ENCODE measurements at places on chromosomes 6 and 20.
A peak's percentile ranks its signal among the peaks of the same experiment; 100 is the strongest.

DNA sequence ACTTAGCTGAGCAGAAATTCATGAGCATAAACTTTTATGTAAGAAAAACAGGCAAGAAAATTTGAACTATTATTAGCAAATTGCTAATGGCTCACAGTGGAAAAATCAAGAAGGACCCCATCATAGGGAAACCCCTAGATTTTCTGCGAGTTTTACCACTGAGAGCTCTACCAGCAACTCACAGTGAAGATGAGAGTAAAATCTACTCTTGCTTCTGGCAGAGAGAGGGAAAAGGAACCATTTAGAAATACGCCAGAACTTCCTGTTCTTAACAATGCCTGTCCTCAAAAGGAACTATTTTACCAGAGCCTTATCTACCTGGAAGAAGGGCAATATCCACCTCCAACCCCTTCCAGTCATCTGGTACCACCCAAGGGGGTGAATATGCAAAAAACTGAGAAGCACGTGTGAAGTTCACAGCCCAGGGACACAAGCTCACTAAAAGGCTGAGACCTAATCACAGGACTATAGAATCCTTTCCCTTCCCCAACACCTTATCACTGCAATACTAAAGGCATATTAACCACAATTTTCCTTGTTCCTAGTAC is 34.4 kb upstream of the ASF1A start:
- DNase-seq = no peak

DNA sequence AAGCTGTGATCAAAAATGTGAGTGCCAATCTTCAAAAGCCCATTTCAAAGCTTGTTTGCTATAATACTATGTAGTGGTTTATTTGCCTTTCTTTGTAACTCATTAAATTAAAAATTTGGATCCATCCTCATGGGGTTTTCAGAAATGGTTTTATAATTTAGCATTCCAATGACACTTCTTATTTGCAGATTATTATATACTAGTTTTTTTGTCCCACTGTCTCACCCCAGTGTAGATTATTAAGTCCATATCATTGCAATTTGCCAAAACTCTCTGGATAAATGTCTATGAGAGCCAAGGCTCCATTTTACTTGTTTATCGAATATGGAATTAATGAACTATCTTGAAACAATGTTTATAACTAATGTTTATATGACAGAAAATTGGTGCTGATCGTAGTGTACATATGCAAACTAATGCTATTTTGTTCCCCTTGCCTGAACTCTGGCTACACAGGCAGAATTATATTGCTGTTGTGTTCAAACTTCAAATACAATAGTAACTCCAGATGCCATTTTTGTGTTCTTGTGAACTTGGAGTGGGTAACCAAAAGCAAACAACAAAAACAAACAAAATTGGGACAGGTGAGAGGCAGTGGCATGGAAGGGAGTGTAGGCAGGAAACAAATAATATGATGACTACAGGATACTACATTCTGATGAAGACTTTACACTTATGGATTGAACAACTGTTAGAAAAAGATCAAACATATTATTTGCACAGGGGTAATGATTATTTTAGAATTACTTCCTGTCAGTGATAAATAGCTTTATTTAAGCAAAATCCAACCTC is 307.1 kb upstream of the FLRT3 start:
- DNase-seq = no peak

GRCh38 chr20:17775600-17775999 is 75.8 kb downstream of the BANF2 start:
- DNase-seq = no peak

DNA sequence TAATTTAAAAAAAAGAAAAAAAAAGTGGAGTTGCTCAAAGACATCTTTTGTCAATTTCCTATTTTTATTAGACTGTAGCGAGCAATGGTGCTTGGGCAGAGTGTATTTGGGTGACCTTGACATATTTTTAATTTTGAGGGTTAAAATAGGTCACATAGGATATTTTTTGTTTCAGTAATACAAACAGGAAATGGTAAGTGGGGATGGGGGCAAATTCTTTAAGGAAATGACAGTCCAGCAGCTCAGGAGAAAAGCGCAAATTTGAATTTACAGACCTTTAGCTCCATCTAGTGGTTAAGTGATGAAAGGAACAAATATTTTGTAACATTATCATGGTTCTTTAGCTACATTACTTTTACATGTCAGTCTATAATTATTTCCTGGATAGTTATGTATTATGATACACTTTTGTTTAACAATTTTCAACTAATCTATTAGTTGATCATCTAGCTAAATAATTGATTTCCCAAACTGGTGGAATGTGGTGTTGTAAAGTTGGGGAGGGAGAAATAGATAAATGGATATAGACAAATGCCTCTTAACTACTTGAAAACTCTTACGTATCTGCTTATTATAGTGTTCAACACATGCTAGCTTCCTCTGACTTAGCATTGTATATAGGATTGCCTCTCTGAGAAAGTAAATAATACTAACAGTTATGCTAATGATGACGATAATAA is 10.0 kb downstream of the CITED2 start:
- DNase-seq = no peak

GRCh38 chr6:95203153-95203754 is 374.1 kb upstream of the MANEA start:
- peak; percentile 3 for DNase-seq

- DNase-seq = no peak
These were observed 107.8 kb downstream of the CDC5L start for GRCh38 chr6:44495036-44495901.

- no peak for DNase-seq
These were observed 61.4 kb upstream of the ZNF217 start for GRCh38 chr20:53654932-53655624.

DNA sequence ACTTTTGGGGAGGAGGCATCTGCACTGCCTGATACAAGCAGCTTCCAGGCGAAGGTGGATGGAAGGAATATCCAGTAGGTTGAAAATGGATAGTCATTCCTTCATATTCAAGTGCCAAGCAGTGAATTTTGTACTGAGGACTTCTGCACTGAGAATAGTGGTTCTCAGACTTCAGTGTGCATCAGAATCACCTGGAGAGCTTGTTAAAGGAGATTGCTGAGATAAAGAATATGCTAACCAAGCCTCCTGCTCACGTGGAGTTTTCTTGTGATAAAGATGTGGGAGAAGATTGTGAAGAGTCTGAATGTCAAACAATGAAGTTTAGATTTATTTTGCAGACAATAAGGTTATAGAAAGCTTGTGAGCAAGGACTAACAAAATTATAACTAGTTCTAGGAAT is 97.8 kb downstream of the HFE start:
- no peak for DNase-seq

GRCh38 chr6:1503811-1504210 is 105.9 kb upstream of the FOXC1 start:
- DNase-seq = no peak

- DNase-seq = no peak
These were observed 303 bp downstream of the ILRUN start for GRCh38 chr6:34696189-34696738.

DNA sequence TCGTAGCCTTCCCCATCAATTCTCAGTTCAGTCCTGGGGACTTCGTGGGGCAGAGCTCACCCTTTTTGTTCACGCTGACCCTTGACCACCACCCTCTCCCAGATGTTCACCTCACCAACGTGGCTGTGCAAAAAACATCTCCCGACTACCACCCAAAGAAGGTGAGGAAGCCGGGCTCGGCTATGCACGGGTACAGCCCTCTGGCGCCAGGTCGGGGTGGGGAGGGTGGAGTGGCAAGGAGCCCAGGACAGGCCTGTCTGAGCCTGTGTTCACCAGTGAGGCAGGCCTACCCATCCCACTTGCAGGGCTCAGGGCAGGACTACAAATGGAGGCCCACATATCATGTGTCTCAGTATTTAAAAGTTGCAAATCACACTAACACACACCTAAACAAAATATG is 18.1 kb downstream of the PDRG1 start:
- no peak for DNase-seq

- DNase-seq = peak; percentile 35
These were observed 24.1 kb upstream of the ROS1 start for GRCh38 chr6:117449549-117450439.

DNA sequence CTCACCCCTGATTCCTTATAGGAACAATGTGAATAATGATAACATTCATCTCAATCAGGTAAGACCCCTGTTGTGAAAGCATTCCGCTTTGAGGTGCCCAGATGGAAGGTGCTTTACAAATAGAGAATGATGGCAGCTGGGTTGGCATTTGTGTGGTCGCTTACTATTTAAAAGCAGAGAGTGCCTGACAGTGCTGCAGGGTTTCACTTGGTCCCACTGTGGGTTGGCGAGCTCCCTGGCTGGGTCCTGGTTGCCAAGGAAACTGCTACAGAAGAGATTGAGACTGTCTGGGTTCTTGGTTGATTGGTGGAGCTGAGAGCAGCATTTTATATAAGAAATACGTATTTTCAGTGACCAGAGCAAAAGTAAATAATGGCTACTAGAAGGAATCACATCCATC is 207.2 kb upstream of the KCNQ5 start:
- no peak for DNase-seq

DNA sequence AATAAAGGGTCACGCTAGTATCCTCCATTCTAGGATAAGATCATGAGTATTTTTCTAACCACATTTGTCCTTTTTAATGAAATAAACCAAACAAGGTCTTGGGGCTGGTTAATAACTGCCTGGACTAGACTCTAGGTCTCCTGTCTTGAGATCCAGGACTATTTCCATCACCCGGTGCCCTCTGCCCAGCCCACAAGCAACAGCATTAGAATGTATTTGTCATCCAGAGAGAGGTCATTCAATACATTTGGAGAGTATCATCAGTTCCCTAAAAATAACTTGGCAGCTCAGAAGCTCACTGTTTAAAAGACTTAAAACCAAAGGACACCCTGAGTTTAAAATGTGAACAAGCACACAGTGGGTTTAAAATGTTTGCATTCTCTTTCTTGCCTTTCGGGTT is 4.4 kb upstream of the RBM24 start:
- no peak for DNase-seq

GRCh38 chr6:146335336-146335735 is 208.3 kb upstream of the RAB32 start:
- DNase-seq = no peak

GRCh38 chr6:99603421-99604165 is 3.0 kb upstream of the PRDM13 start:
- DNase-seq = peak; percentile 48

GRCh38 chr20:112396-112795 is 24.9 kb downstream of the DEFB125 start:
- DNase-seq = no peak

GRCh38 chr6:125439512-125439911 is 137.7 kb upstream of the HDDC2 start:
- no peak for DNase-seq

DNA sequence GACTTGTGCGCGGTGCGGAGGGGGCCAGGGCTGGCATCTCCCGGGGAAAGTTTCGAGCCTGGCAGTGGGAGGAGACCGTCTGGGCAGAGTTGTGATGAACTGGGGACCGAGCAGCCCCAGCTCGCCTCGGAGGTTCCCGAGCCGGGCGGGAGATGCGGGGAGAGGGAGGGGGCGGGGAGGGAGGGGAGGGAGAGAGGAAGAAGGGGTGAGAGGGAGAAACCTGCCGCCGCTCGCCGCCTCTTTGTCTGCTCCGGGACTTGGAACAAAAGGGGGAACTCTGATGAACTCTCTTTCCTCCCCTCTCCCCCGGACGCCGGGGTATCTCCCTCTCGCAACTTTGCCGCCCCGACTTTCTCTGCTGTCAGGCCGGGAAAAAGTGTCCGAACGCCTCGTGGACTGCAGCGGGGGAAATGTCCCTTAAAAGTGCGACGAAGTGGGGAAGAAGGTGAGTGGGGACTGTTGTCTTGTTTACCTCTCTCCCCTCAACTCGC is 72.7 kb downstream of the SOX4 start:
- DNase-seq = peak; percentile 2

DNA sequence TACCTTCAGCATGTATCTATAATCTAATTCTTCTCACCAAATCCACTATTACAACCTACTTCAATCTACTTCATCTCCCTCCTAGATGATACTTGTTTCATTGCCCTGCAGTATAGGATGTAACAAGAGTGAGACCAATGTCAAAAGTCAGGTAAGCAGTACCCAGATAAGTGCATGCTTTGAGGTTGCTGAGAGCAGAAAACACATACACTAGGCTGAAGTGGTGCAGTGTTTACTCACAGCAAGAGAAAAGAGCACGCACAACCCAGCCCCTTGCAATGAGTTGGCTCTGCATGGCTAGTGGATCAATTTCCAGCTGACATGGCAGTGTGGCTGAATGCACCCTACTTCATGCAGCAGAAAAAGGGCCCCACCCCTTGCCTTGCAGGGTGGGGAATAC is 199.9 kb downstream of the EPHA7 start:
- no peak for DNase-seq

- DNase-seq = no peak
These were observed 569.8 kb downstream of the QKI start for GRCh38 chr6:163984124-163984936.

GRCh38 chr6:33571637-33572316 is 8.3 kb downstream of the BAK1 start:
- no peak for DNase-seq

GRCh38 chr20:1952737-1953530 is 40.9 kb downstream of the PDYN start:
- DNase-seq = no peak

- DNase-seq = no peak
These were observed 133.0 kb downstream of the GMPR start for GRCh38 chr6:16371401-16371800.

GRCh38 chr6:74785236-74785635 is 420.6 kb downstream of the COL12A1 start:
- DNase-seq = no peak

GRCh38 chr6:128310451-128310850 is 209.9 kb downstream of the PTPRK start:
- DNase-seq = no peak

- no peak for DNase-seq
These were observed 361.4 kb downstream of the SAMD5 start for GRCh38 chr6:147869869-147870268.

DNA sequence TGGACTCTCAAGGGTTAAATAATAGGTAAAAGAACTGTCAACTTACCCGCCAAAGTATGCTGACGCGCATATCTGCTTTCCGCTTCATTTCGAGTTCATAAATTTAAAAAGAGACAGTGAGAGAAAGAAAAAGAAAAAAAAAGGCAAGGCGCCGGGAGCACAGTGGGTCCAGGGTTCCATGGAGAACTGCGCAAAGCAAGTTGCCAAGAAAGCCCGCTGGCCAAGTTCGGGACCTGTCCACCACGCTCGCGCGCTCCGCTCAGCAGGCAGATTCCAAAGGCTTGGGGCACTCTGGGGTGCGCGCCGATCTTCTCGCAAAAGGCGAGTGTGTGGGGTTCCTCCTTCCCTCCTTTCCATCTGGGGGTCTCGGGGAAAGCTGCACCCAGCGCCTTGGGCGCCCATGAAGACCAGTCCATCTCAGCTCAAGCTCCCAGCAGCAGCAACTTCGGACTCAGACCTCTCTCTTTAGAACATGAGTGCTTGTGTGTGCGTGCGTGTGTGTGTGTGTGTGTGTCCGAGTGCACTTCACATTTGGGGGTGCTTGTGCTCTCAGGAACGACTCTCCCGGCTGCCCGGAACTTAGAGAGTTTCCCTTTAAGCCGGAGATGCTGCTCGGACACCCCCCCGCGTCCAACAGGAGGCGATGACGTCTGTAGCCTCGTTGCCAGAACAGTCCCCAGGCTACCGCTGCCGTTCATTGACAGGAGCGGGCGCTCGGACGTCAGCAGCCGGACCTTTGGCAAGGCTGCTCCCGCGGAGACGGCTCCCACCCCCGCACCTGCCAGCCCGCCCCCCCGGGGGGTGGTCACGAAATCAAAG is 180.0 kb downstream of the TBXT start:
- DNase-seq = no peak

- peak; percentile 96 for DNase-seq
These were observed at the start of gene MYLIP for GRCh38 chr6:16128759-16129622. Gene MYLIP (plus strand): TSS chr6:16129086. CDS start chr6:16129323, 237 bp downstream.

Data from activated naive CD8-positive, alpha-beta T cell treated with anti-CD3 and anti-CD28 coated beads for 36 hours (primary cell).